Neuronal stem cell (in vitro differentiated cells): ENCODE measurements at places on chromosomes 12 and 14.

DNA sequence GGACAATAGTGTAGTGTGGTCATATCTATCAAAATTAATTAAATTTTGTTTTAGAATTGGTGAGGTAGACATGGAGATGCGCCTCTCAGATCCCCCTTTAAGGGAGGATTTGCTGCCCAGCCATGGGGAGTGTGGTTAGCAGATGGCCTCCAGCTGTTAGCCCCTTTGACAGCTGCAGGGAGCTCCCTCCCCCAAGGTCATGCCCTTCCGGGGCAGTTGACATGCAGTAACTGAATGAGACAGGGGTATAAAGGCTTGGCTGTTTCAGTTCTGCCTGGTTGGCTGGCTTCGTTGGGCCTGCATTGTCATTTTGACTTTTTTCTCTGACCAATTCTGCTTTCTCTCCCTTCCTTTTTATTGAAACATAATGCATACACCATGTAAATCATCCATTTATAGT is 291.5 kb upstream of the SRRM4 start:
- DNase-seq = no peak

DNA sequence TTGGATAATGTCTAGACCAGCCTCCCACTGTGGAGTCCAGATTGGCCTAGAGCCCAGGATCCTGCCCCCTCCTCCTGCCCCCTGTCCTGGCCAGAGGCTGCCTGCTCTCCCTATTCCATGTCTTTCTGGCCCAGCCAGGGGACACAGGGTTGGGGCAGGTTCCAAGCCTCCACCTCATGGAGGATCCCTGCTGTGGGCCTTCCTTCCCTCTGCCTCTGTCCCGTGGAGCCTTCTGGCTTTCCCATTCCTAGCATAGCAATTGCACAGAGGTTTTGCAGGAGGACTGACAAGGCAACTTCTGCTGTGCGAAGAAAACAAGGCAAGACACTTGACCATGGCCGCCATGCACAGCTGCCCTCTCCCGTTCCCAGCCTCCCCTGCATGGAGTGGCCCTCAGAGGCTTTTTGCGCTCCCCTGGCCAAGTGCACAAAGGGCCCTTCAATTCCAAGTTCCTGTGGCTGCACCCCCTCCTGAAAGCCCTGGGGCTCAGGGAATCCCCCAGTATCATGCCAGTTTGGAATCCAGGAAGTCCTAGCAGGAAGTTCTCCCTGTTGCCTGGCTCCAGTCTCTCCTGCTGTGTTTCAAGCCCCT is 42.1 kb downstream of the KRT80 start:
- no peak for DNase-seq

DNA sequence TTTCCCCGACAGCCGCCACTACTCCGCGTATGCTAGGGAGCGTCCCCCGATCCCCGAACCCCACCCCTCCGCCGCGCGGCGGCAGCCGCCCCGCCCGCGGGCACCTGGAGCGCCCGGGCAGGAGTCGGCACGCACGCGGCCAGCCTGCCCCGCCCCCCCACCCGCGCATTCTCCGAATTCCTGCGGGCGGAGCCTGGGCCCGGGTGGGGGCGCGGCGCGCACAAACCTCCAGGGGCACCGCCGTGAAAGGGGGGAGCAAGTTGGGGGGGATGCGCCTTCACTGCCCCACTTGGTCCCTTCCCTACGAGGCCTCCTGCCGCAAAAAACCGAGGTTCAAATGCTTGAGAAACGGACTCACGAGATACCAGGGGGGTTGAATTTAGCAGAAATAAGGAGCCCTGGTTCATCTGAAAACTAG is 1.7 kb downstream of the AJUBA start:
- DNase-seq = peak; percentile 74

DNA sequence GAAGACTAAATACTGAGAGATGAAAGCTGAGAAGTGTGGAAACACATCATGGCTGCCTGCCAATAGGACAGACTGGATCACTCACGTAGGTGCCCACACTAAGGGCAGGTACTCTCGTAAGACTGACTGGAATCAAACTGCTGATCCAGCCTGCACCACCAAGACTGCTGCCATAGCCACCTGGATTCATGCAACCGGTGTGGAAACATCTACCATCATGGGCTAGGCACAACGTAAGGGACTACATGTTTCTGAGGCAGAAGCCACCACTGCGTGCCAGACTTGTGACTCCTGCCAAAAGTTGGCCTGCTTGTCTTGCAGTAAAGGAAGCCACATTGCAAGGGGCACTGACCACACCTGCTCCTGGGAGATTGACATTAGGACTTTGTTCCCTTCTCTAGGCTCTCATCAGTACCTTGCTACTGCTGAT is 3.8 kb downstream of the POMT2 start:
- DNase-seq = no peak

- DNase-seq = no peak
Measured at GRCh38 chr12:28710882-28711281, 438.2 kb upstream of the FAR2 start.

GRCh38 chr12:119227292-119227691 is 48.6 kb downstream of the HSPB8 start:
- DNase-seq = no peak
